ENCODE measurements at places on chromosomes 3 and 15.

DNA sequence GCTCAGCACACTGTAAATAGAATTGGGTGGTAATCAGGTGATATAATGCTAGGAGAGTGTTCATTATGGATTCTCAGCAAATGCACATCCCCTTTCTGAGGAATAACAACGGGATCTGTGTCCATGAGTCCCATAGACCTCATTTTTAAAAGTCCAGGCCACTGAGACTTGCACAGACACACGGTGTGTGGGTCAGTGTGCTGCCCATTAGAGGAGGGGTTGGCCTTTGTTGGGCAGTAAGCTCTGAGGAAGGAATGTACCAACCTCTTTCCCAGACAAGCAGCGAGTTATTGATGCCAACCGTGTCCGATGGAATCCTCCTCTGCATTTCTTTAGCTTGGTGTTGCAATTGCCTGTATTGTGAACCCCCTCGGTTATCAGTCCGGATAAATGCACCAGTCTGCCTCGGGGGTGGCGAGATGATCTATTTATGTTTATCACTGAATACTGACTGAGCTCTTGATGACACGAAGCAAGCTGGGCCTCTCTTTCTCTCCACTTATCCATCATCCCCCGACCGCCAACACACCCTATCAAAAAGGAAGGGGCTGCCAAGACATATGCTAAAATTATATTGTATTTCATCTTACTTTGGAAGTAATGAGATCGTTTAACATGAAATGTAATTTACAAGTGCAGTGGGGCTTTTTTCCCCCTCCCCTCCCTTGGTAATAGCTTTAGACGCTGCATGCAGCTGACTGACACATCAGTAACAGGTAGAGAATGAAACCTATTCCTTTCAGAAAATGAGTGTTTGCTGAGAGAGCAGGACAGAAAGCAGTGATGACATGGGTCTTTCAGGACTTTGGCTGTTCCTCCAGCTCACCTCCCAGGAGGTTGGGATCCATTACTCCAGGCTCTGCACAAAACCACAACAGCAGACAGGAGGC is 126.6 kb upstream of the ST8SIA2 start:
- no peak for DNase-seq

GRCh38 chr15:70242951-70243685 is 145.4 kb upstream of the TLE3 start:
- no peak for DNase-seq

GRCh38 chr3:24510030-24510648 is 15.5 kb upstream of the THRB start:
- no peak for DNase-seq

DNA sequence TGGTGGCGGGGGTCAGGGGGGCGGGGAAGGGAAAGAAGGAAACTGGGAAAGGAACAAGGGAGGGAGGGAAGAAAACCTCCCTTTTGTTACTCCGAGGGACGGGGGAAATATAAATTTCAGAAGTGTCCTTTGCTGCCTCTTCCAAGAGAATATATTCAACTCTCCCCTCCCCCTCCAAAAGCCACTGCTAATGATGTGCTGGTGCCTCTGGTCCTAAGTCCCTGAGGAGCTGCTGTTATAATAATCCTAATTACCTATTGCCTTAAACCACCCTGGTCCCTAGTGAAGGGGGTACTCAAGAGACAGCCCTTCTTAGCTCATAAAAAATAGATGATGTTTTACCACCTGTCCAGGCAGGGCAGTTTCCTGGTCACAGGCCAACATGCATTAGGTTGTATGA is 118.3 kb upstream of the TRIM42 start:
- DNase-seq: no peak

- DNase-seq: no peak
Observed at GRCh38 chr3:64908251-64908685, 220.5 kb upstream of the ADAMTS9 start.

DNA sequence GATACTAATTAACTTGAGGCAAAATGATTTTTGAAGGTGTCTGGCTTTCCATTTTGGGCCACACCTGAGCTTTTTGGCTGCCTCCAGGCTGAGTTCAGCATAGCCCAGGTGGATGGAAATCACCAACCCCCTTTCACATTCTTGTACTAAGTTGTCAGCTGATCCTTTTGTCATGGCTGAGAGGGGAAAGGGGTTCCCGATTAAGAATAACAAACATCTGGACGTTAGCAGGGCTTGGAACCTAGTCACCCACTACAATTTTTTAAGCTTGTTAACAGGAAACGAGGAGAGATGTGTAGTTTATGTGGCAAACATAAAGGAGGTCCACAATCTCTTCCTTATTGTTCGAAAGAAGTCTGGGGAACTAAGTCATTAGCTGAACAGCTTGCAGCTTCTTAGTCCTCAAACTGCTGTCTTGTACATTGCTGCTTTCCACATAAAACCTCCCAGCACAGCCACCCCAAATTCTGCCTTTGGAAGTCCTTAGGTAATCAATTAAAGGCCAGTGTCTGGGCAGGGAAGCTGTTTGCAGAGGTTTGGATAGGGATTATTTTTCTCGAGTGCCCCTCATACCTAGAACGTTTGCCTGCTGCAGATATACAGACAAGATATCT is 5.0 kb downstream of the NR2F2 start:
- DNase-seq: peak; percentile 57

DNA sequence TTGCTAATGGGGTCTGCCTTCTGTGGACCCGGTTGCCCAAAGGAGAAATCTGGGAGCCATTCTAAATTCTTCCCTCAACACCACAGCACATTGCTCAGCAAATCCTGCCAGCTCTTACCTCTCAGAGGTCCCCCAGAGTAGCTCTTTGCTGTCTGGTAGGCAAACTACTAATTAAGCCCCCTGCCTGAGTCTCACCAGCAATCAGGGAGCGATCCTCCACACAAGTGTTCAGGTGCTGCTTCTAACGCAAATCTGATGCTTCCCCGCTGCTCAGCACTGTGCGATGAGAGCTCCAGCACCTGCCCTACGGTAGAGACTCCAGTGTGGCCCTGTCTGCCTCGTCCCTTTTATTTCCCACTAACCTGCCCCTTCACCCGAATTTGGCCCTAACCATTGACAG is 60.5 kb downstream of the HCN4 start:
- DNase-seq: no peak
